Muscle of leg (tissue), 16 donors: ENCODE measurements at places on chromosomes 7 and 10. TPM values are rescaled to one million over a fixed set of nuclear protein-coding genes. Genes with fewer than 3 reads are reported as not detected.

GRCh38 chr7:32879460-32879859 lies 12.1 kb downstream of the KBTBD2 start:
- no peak for DNase-seq

GRCh38 chr7:29053105-29053872 lies 93.0 kb downstream of the CPVL start:
- DNase-seq = no peak

DNA sequence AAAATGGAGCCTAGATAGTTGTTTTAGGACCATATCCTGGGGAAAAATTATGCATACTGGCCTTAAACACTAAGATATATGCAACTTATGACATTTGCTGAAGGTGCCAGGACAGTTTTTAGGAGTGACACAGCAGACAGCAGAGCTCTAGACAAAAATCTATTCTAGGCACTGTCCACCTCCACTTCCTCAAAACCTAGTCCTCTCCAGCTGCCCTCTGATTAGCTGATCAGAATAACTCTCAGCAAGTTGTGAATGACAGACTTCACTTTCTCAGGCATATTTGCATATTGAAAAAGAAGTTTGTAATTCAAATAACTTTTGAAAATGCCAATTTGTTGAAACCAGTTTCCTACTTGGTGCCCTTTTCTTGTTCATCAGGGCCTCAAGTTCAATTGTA lies 152.3 kb upstream of the STEAP4 start:
- no peak for DNase-seq

DNA sequence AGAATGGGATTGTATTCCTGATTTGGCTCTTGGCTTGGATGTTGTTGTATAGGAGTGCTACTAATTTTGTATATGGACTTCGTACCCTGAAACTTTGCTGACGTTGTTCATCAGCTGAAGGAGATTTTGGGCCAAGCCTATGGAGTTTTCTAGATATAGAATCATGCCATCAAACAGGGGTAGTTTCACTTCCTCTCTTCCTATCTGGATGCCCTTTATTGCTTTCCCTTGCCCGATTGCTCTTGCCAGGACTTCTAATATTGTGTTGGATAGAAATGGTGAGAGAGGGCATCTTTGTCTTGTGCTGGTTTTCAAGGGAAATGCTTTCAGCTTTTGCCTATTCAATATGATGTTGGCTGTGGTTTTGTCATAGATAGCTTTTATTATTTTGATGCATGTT lies 92.3 kb downstream of the CCDC7 start:
- DNase-seq = no peak

GRCh38 chr10:118358327-118358726 lies 16.2 kb upstream of the FAM204A start:
- no peak for DNase-seq

The GCC1 gene
- 7.7 TPM for total RNA-seq

The IGFBP3 gene
- 301 TPM for total RNA-seq
